Liver (tissue), 10 donors: ENCODE measurements at places on chromosomes 4 and X. TPM values are rescaled to one million over a fixed set of nuclear protein-coding genes. Genes with fewer than 3 reads are reported as not detected.

The EREG gene
- total RNA-seq, result 0.51 TPM

GRCh38 chr4:113637823-113638561, 123.5 kb downstream of the CAMK2D start:
- H3K27ac ChIP-seq, result no peak overlapping the region
- DNase-seq, result no peak
- no peak overlapping the region for H3K4me3 ChIP-seq
- no peaks in the 10 kb centered on the region for H3K27me3 ChIP-seq
- no peaks in the 10 kb centered on the region for H3K36me3 ChIP-seq

DNA sequence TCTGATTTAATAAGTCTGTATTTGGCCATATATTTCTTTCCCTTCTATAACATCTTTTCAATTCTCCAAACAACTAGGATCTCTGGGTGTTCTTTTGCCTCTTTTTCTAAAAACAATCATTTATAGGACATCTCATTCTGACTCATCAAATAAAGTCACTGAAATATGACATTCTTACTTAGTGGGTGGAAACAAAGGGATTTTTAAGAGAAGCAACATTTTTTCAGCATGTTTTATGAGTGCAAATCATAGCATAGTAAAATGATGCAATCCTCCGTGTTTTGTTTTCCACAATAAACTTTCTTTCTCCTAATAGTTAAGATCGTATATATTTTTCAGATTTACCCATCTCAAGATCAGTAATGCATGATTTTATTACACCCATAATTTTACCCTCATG, 179.8 kb downstream of the SPCS3 start:
- no peak overlapping the region for H3K27ac ChIP-seq
- no peaks in the 10 kb centered on the region for H3K36me3 ChIP-seq
- no peaks in the 10 kb centered on the region for H3K27me3 ChIP-seq
- H3K4me1 ChIP-seq, result no peaks in the 10 kb centered on the region
- H3K4me3 ChIP-seq, result no peak overlapping the region

GRCh38 chr4:86117705-86118302, 242.0 kb downstream of the MAPK10 start:
- no peak overlapping the region for H3K27ac ChIP-seq
- H3K27me3 ChIP-seq, result no peaks in the 10 kb centered on the region
- H3K36me3 ChIP-seq, result no peaks in the 10 kb centered on the region
- no peak for DNase-seq

The PAGE2 gene
- not detected for total RNA-seq

GRCh38 chr4:31190671-31191070, 470.5 kb downstream of the PCDH7 start:
- H3K36me3 ChIP-seq, result no peaks in the 10 kb centered on the region
- H3K4me1 ChIP-seq, result no peaks in the 10 kb centered on the region
- no peak overlapping the region for H3K27ac ChIP-seq
- no peak overlapping the region for H3K4me3 ChIP-seq

The HMX1 gene
- total RNA-seq, result not detected
